ENCODE measurements at places on chromosomes 7 and 10.

- DNase-seq: no peak
Measured at GRCh38 chr10:58027426-58027825, 240.3 kb downstream of the IPMK start.

- no peak for DNase-seq
Measured at GRCh38 chr10:124615259-124615658, 128.9 kb downstream of the FAM53B start.

DNA sequence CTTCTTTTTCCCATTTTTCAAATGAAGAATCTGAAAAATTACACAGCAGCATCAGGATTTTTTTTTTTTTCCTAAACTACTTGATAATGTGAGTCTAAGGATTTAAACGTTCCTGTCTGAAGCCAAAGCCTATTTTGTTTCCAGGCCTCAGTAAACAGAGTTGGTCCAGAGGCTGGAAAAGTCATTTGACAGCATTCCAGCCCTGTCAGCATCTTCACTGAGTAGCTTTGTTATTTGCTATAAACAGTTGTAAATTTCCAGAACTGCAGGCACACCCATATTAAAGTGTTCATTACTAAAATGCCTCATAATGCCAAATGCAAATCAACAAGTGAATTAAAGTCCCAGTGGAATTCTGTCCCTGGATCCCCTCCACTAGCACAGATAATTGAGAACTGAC is 35.5 kb upstream of the KMT2E start:
- no peak for DNase-seq

DNA sequence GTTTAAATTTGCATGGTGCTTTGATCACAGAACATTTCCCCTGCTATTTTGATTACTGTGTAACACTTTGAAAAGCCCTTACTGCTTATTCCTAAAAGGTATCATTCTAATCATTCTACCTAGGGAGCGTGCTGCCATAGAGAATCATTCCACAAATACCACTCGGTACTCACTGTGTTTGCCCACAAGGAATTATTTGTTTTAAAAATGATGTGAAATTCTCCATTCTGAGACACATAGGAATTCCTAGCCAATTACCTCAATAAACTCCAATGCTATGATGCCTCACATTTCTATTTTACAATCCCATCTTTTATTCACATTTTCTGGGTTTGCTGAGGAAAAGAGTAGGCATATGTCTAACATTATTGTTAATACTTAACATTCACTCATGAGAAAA is 16.2 kb upstream of the TES start:
- DNase-seq: no peak

- no peak for DNase-seq
Measured at GRCh38 chr10:31956200-31956946, 27.7 kb upstream of the ARHGAP12 start.

- DNase-seq: no peak
Measured at GRCh38 chr7:28406192-28406591, 6.1 kb upstream of the CREB5 start.

DNA sequence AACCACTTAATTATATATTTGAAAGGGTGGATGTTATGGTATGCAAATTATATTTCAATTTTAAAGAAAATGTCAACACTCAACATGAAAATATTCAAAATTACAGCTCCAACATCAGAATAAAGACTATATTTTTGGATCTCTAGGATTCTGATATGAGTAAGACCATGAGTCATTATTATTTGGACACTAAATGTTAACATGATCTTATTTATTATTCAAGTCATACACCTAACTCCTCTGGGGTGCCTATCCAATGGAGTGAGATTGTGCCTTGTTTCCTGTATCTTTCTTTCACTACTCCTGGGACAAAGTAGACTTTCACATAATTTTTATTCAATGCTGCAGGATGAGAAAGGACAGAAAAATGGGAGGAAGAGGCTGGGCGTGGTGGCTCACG is 135.2 kb upstream of the PRSS1 start:
- no peak for DNase-seq

DNA sequence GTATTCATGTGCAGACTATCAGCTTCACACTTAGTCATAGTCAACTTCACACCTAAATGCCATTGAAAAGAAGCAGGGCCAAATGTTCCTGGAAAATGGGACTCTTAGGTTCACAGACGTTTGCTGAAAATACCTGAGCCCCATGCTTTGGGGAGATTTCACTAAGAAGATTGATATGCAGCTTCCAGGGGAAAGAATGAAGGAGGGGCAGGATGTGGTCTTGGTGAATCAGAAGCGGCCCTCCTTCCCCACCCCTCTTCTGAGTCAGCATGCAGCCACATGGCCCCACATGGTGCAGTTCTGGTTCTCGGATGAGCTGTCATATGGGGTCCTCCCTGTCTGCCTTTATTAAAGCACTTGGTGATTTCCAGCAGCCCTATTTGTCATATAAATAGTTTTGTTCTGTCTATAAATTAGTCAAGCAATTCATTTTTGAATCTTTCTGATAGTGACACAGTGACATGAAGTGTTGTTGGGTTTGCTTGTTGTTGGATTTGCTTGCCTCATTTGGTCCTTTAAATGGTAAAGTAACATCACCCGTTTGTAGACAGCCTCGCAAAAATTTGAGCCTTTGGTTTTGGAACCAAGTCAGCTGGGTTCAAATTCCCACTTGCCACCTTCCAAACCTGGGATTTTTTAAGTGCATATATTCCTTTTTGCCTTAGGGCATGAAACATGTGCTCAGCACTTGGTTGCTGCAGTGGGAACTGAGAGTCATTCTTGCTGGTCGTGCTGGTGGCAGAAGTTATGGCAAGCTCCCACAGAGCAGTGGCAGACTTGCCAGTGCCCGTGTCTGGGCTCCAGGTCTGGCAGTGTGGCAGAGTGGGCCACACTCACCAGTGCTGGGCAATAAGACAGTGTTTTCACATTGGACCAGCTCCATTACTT is 68.1 kb upstream of the CDK6 start:
- no peak for DNase-seq

DNA sequence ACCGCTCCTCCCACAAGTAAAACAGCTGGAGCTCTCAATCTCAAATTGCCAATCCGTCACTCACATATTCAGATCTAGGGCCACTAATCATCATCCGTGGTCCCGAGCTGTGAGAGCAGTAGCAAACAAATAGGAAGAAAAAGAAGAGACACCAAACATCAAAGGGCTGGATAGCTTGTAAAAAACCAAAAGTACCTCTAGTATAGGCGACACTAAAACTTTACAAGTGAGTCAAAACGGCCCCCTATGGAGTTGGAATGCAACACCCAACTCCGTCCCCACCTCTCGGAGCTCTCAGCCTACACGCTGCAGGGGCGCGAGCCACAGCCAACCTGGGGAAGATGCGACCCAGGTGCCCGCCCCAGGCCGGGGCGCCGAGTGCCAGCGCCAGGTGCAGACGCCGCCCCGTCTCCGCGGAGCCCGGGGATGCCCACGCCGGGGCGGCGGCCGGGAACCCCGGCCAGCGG is 581 bp downstream of the FAM3C start:
- DNase-seq: no peak

DNA sequence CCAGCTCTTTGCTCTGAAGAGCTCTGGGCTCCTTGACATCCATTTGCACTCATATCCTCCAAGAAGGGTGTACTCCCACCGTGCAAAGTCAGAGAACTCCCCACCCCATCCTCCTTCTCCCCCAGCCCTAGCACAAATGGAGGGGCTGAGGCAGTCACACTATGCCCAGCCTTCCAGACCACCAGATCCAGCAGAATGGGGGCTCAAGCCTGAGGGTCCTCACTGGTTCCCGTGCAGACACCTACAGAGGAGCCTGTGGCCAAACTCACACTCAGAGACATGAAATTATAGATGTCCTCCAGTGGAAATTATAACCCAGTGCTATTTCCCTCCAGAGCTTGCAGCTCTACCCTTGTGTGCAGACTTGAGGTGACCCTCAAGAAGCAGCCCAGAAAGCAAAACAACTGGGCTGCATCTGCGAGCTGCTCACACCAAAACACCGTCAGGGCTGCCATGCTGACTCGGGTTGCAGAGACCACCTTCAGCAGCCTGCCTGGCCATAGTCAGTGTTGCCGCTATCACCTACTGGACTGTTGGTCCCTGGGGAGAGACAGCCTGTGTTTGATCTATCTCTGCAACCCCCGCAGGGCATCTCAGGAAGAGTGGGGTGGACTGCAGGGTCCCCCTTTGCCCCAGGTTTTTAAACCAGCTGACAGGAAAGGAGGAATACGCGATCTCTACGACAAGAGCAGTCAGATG is 7.4 kb downstream of the ZNF488 start:
- peak; percentile 87 for DNase-seq

DNA sequence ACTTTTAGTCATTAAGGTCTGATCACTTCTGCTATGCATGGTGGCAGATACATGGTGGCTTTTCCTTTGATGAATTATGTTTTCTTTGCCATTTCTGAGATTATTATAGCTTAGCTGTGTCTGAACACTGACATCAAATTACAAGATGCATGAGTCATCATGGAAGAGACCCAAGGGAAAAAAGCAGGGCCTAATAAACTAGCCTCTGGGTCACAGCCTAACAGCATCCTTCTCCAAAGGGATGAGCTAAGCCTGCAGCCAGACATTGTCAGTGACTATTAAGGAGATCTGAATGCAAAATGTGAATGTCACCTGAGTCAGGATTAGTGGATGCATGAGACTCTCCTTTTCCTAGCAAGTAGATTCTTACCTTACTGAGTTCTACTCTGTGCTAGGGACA is 19.1 kb upstream of the OGDHL start:
- no peak for DNase-seq

DNA sequence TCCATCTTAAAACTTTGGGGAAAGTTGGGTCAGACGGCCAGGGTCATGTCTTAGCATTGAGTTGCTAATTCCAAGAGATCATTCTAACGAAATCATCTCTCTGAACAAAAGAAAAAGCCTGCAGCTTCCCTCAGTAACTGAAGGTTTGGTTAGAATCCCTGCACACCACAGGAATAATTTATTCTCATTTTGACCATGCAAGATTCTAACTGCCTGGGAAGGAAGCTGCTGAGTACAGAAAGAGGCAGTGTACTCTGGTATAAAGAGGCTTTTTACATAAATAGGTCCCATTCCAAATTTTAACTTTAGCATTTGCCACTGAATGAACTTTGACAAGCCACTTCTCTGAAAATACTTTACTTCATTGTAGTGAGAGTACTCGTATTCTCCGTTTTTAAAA is 76.9 kb upstream of the RSBN1L start:
- DNase-seq: no peak

DNA sequence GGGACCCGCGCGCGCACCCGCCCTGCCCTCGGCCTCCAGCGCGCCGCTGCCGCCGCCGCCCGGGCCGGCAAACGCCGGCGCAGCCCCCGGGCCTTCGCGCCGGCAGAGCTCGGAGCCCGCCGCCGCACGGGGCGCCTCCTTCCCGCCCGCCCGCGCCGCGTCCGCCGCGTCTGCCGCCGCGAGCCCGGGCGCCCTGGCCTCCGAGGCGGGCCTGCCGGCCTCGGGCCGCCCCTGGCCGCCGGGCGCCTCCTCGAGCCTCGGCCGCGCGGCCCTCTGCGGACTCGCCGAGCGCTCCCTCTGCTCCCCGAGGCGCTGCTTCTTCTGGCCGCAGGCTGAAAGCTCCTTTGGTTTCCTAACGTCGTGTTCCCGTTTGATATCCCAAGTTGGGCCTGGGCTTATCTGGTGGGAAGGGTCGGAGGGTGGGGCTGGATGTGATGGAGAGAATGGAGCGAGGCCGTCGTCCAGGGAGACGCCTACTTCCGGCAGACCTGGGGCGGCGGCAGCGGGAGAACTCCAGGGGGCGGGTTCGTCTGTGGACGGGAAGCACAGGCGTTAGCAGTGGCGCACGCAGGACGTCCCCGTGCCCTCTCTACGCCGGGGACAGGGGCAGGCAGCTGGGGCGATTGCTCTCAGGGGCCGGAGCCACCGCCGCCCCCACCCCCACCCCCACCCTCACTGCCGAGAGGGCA is 221.0 kb downstream of the PHTF2 start:
- peak; percentile 91 for DNase-seq

DNA sequence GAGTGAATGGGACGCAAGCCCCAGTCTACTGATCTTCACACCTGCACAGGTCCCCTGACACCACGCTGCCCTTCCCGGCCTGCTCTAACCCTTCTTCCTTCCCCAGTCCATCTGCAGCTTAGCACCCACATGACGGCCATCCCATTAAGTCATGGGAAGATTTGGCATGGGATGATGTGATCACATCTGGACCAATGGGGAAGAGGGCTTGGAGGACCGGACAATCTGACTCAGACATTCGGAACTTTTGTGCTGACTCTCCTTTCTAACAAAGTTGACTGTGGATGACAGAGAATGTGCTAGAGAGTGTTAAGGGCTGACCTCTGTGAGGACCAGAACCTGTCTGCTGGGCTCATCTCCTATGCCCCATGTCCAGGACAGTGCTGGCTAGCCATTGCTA is 15.6 kb downstream of the CXCL12 start:
- DNase-seq: no peak

GRCh38 chr7:151289891-151290290 is 41.4 kb upstream of the SMARCD3 start:
- no peak for DNase-seq

GRCh38 chr7:15862781-15863165 is 176.3 kb upstream of the MEOX2 start:
- DNase-seq: no peak

DNA sequence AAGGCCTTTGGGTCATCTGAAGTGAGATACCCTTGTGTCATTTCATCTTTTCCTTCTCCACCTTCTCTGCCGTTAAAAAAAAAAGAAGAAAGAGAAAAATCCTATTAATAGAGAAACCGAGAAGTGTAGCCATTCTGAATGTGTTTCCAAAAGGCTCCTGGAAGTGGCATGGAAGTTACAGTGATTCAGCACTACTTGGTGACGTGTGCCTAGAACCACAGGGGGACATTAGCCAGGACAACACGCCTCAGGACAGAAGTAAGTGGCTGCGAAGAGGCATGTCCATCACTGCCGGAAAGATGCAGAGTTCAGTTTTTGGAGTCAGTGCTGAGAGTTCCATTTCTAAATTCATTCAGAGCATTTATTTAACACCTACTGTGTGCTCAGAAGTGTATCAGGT is 6.3 kb downstream of the HTRA1 start:
- no peak for DNase-seq

- DNase-seq: no peak
Measured at GRCh38 chr10:57303566-57303965, 942.5 kb upstream of the ZWINT start.

GRCh38 chr7:72053292-72053691 is 358.8 kb downstream of the CALN1 start:
- DNase-seq: no peak

GRCh38 chr7:44973610-44974401 is 5.0 kb downstream of the MYO1G start:
- no peak for DNase-seq
